NCI-H748 treated with DMSO at 0.1 percent for 48 hours (cell line): ENCODE measurements at places on chromosomes 13 and 19.

DNA sequence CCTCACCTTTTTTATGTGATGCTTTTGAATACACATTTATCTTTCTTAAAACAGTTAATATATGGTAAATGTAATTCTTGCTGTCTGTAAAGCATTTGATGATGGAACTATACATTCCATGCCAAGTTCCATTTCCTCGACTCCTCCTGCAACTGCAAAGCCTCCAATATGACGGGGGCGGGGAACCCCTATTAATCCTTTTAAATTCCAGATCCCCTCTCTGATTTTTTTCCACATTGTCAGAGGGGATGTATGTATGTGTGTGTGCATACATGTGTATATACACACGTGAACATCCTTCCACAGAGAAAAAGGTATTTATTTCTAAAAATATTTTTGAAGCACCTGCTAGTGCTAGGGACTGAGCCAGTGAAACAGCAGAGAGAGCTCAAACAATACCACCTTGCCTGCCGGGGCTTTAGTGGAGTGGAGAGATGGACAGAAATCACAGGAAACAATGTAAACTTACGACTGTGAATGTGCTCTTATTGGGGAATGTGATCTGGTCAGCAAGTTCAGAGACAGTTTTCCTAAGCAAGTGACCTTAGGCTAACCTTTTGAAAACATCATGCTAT, 25.3 kb upstream of the MAB21L1 start:
- DNase-seq = no peak

- no peak for DNase-seq
Observed at GRCh38 chr19:483332-484072, 12.8 kb upstream of the MADCAM1 start.

GRCh38 chr13:97905517-97905916, 48.0 kb upstream of the IPO5 start:
- DNase-seq = no peak

DNA sequence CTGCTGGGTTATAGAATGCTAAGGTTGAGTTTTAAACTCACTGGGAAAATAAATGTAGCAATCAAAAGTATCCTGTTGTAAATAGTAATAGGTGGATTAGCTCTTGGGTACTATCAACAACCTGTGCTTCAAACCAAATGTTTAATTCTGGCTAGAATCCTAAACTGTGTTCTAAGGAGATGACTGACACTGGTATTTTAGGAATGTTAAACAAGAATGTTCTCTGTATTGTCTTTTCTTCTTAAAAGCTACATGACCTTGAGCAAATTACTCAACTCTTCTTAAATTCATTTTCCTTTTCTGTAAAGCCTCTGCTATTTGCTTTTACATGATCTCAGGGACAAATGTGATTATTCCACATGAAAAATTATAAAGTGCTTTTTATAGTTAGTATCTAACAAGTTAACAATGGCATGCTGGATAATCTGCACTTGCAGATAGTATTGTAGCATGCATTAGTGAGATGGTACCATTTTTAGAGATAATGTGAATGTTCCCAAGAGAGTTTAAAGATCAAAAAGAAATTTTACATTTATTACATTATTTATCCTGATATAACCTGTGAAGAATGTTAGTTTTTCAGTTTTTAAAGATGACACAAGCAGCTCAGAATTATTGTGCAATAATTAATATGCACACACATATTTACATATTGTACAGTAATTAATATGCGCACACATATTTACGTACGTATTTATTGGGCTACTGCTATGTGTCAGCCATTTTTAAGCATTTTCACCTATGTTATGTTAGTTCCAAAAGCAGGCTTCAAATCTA, 13.6 kb upstream of the EPSTI1 start:
- DNase-seq = no peak

DNA sequence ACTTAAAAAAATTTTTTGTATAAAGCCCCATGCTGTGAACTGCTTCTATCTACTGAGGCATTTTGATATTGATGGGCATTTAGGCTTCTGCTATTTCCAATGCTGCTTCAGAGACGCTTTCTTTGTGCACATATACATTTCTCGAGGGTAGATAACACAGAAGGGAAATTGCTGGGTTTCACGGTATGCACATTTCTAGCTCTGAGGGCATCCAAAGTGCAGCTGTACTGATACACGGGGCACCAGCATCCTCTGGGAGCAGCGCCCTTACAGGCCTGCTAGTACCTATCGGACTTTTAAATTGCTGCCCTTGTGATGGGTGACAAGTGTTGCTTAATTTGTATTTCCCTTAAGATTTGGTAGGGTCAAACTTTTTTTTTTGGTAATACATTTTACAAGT, 88.6 kb downstream of the KCTD15 start:
- DNase-seq = no peak

- DNase-seq = no peak
Observed at GRCh38 chr19:958967-959855, 24.9 kb upstream of the WDR18 start.

GRCh38 chr13:113962386-113962785, 11.5 kb downstream of the C13orf46 start:
- no peak for DNase-seq

- no peak for DNase-seq
Observed at GRCh38 chr13:20311596-20311995, 79.5 kb upstream of the GJB6 start.

DNA sequence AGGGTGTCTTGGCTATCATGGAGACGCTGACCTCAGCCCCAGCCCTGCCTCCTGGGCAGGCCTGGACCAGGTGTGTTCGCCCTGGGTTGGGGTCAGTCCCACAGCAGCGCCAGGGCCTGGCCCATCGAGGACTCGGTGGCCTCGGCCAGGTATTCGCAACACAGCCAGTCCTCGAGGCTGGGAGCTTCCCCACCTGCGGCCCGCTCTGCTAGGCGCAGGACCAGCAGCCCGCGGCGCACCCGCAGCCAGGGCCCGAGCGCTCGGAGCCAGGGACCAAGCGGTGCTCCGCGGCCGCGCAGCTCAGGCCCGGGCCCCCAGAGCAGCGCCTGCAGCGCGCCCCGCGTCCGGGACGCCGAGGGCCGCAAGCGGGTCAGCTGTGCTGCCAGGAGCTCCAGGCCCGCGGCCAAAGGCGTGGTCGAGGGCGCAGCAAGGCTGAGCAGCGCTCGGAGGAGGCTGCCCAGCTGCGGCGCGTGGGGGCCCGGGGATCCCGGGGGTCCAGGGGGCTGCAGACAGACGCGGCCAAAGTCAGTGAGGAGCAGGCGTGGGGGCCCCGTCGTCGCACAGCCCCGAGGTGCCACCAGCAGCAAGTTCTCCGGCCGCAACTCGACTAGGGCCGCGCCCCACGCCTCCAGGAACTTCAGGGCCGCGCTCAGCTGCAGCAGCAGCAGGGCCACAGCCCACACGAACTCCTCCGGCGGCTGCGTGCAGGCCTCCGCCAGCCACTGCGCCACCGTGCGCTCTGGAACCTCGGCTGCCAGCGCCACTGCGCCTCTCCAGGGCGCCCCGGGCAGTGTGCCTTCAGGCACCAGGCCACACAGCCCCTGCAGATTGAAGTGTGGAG, 6.2 kb downstream of the PEAK3 start:
- no peak for DNase-seq

GRCh38 chr19:23440207-23440606, 44.9 kb upstream of the ZNF91 start:
- no peak for DNase-seq

DNA sequence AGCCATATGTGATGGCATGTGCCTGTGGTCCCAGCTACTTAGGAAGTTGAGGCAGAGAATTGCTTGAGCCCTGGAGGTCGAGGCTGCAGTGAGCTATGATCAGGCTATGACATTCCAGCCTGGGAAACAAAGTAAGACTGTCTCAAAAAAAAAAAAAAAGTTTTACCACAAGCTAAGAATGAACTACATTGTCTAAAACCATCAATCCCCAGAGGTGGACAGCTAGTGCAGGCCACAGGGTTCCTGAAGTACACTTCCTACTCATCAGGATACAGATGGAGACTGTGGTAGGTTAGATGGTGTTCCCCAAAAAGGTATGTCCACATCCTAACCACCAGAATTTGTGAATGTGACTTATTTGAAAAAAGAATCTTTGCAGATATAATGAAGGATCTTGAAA, 63.5 kb upstream of the DOCK9 start:
- DNase-seq = no peak

DNA sequence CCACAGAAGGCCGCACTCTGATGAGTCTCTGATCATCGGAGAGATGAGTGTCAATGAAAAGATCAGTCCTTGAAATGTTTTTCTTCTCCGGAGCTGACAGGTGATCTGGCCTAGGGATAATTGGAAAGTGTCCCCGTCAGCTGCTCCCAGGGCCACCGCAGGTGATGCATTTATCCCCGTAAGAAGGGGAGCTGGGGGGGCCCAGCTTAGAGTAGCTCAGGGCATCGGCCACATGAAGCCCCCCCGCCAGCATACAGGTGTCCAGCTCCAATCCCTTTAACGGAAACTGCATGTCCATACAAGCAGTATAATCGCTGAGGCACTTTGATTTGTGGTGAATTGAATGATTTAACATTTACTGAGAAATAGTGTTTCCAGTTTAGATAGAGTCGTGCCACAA, 27.7 kb downstream of the ATP4B start:
- DNase-seq = peak; percentile 17

DNA sequence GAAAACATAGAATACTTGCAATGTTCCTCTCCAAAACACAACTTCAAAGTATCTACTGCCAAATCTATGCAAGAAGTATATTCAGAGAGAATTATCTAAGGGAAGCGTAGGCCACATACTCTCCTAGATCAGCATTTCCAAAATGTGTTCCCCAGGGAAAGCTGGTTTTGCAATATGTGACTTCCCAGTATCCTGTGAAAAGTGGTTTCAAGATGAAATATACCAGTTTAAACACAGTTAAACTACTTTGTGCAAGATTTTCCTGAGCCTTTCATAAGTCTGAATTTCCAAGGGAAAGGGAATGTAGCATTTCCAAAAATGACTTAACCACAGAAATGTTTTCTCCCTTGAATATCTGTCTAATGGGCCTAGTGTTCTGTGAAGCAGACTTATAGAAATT, 7.6 kb downstream of the STARD13 start:
- DNase-seq = no peak

- DNase-seq = no peak
Observed at GRCh38 chr13:39091586-39091985, 53.3 kb downstream of the NHLRC3 start.

DNA sequence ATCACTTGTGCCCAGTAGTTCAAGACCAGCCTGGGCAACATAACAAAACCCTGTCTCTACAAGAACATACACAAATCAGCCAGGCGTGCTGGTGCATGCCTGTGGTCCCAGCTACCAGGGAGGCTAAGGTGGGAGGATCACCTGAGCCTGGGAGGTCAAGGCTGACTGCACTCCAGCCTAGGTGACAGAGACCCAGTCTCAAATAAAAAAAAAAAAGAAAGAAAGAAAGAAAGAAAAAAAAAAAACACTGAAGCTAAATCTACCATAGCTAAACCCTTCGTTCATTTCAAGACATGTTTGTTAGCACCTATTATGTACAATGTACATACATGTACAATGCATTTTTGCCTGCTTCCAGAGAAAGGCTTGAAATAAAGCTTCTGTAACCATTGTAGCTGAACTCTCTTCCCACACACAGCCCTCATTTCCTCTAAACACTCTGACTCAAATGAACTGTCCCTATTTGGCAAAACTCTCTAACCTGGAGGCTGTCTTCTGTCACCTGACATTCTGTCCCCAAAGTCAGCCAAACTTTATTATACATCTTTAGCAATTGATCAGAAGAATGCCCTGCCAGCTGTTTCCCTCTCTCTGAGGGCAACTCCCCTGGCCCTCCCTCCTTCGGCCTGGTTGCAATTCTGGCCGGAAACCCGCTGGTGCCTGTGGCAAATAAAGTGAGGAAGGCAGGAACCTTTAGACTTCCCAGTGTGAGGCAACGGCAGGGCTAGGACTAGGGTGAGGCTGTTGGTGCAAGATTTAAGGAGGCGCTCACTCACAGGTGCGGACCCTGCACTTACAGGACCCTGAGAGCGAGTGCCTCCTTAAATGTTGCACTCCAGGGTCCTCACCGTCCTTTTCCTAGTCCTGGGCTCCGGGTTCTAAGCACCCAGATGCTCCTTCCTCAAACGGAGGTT, 1.8 kb downstream of the ETHE1 start:
- DNase-seq = no peak

DNA sequence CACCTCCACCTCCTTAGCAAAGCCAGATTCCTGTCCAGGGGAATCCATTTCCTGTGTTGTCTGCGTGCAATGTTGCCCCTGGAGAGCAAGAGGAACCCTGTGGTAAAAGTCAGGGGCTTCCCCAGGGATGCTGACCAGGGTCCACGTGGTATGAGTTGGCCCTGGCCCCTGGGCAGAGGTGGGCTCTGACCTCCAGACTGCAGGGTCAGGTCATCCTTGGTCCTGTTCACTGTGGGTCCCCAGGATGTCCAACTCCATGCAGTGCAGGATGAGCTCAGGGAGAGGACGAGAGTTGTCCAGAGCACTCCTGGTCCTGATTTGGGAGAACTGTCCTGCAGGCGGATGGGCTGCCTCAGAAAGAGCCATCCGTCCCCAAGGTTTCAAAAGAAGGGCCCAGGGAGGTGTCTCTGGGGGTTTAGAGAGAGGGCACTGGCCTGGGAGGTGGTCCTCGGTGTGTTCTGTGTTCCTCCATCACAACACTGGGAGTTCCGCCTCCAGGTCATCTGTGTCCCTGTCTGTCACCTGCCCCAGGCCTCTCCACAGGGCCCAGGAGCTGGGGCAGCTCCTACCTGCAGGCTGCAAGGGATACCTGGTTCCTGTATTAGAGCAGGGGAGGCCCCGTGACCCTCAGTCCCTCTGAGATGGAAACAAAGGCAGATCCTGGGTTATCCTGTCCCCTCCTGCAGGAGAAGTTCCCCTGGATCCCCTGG, 1.2 kb upstream of the CEACAM4 start:
- no peak for DNase-seq

- no peak for DNase-seq
Observed at GRCh38 chr19:27657271-27658051, 1555.5 kb downstream of the UQCRFS1 start.

GRCh38 chr13:91085127-91085526, 262.4 kb upstream of the MIR17HG start:
- DNase-seq = no peak

DNA sequence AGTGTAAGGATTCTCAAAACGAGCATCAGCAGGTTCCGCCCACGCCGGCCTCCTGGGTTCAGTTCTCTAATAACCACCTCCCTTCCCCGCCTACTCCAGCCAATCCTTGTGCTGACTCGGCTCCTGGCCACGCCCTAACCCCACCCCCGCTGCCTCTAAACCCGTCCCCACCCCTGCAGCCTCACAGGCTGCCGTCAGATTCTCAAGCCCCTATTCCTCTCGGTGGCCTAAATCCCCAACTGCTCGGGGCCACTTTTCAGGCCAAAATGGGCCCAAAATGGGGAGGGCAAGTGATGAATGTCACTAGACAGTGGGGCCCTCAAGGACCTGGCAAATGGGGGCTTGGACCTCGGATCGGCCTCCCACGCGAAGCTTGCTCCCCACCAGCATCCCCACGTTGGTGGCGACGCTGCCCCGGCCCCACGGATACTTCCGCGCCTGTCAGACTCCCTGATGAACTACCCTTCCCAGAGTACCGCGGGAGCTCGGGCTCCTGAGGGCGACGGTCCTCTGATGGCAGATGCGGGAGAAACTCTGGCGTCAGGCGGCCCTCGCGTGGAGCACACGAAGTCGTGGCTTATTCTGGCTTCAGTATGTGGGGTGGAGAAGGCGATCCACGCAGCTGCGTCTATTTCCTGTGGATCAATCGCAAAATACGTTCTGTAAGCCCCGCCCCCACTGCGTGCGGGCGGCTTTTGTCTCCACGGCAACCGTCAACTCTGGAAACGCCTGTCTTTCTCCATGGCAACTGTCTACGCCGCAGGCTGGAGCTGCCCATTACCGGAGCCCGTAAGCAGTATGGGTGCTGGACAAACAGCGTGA, 24.8 kb downstream of the ZNF473 start:
- peak; percentile 90 for DNase-seq
